ENCODE measurements at places on chromosomes 2 and 18.

GRCh38 chr2:192165842-192166241 lies 28.9 kb downstream of the TMEFF2 start:
- no peak for DNase-seq

- no peak for DNase-seq
Measured at GRCh38 chr2:64410671-64411070, 43.3 kb upstream of the LGALSL start.

GRCh38 chr2:11998626-11999378 lies 252.4 kb downstream of the LPIN1 start:
- peak; percentile 17 for DNase-seq

- DNase-seq, result no peak
Measured at GRCh38 chr2:236205867-236206645, 37.9 kb upstream of the GBX2 start.

- DNase-seq, result peak; percentile 81
Measured at GRCh38 chr18:54805571-54806334, 22.5 kb upstream of the RAB27B start.

DNA sequence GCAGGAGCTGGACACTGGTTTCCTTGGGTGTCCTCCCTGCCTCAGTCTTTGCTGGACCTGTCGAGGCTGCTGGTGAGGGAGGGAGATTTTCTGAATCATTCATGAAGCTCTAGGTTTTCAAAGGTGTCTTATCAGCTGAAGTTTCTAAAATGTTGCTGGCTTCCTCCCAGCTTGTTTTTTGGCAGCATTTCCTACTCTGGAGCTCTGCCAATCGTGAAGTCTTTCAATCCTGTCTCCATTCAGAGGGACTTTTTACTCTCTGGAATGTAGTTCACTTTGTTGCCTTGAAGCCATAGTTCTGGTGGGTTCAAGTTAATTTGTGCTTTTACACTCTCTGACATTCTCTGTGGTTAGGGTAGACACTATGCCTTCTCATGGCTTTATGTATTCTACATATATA lies 23.9 kb downstream of the SNTG2 start:
- DNase-seq, result no peak

GRCh38 chr18:34281722-34282121 lies 57.0 kb upstream of the NOL4 start:
- DNase-seq, result no peak

DNA sequence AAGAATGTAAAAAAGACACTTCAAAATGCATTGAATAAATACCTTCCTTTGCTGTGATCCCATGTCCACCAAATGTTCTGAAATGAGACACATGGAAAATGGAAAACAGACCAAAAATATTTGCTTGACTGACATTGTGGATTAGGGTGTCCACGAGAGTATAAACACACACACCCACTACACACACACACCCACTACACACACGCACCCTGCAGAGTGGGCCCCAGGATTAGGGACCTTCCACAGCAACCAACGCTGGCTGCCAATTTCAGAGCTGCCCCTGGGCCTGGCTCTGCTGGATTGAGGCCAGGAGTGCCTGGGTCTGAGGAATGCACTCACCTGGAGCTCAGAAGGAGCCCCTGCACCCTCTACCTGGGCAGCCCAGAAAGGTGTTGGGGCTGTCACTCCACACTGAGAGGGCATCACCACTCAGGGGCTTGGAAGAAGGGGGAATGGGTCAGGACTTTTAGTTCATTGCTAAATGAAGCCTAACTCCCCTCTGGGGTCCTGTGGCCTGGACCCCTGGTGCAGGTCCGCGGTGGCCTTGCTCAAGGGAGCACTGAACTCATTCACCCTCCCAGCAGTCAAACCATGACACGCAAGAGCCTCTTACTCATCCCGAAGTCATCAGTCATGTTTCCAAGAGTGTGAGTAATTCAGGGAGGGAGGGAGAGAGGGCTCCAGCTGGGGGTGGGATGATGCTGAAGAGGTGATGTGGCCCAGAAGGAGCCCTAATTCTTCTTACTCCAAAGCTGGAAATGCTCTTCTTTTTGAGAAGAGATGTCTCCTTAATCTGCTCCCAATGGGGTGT lies 50.2 kb upstream of the PLB1 start:
- DNase-seq, result peak; percentile 98

GRCh38 chr2:30232801-30233130 lies 1.4 kb downstream of the LBH start:
- DNase-seq, result no peak

DNA sequence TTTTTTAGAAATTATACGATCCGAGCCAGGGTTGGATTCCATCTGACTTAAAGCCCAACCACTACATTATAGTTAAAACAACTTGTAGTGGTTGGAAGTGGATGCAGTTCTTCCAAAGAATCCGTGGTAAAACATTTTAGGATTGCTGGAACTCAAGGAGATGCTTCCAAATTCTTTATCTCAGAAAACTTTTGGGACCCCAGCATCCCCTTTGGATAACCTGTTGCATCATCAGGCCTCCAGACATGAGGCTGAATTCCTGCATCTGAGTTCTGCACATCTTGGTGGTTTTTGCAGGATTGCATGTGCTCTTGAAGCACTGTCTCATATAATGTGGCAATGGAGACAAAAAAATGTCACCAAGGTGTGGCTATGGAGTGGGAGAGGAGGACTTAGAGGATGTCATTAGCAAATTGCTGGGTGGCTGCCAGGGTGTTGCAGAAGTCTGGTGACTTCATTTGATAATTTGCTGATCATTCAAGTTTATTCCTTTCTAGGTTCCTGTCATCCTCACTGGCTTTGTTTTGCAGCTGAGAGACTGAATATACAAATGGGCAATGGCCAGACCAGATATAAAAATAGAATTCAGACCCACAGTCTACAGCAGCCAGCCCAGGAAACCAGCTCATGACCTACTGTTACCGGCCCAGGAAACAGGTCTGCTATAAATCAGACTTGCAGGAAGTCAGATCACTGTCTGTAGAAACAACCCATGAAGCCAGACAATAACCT lies 207.7 kb downstream of the BCL2 start:
- no peak for DNase-seq

DNA sequence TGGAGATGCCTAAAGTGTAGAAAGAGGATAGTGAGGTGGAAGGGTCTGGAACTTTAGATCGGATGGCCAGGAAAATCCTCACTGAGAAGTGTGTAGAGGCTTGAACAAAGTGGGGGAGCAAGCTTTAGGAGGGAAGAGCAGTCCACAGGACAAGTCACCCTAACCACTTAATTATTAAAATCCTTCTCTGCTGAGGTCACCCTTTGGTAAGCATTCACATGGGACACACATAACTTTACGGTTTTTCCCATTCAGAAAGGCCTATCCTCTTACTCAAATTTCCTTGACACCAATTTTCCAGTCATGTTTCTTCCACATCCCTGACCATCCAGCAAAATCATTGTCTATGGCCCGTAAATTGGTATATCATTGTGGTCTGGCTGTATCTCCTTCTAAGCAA lies 31.0 kb upstream of the ZEB2 start:
- DNase-seq, result no peak

DNA sequence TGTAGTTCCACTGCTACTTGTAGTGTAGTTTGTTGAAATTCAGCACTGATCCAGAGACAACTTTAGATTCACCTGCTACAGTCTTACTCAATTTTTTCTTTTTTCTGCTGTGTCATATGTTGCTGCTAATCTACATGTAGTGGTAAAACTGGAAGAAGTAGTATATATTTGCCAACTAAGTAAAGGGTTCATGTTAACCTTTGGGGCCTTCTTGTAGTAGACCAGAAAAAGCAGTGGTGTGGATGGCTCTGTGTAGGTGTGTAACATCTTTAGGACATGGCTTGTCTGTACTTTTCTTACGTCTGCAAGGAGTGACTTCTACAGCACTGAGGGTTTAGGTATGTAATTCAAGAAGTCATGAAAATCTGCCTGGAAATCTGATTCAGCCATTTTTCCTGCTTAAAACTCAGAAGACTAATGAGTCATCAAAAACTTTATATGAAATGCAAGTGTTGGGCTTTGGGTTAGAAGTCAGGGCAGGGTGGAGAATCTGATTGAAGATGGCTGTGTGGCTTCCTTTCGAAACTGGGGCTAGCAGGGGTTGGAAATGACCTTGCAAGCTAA lies 8.4 kb downstream of the PTPRM start:
- DNase-seq, result peak; percentile 83

DNA sequence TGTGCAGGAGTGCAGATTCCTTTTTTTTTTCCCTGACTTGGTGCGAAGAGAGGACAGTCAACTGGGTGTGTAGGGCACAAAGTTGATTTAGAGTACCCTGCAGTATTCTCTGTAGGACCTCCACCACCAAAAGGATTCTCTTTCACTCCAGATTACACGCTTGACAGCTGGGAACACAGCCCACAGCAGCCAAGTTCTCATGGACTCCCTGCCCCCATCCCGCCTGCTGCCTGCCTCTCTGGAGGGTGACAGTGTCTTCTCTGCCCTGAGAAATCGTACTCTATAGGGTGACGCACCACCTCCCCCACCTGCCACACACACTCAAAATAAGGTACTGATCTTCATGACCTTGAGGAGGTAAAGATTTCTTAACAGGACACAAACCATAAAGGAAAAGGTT lies 26.6 kb upstream of the IHH start:
- no peak for DNase-seq

GRCh38 chr2:126902859-126903258 lies 4.2 kb downstream of the TEX51 start:
- DNase-seq, result no peak

GRCh38 chr18:69257861-69258458 lies 142.7 kb upstream of the DOK6 start:
- peak; percentile 28 for DNase-seq

- DNase-seq, result no peak
Measured at GRCh38 chr2:29262681-29263260, 147.6 kb downstream of the CLIP4 start.

- peak; percentile 41 for DNase-seq
Measured at GRCh38 chr2:119366161-119366648, 429 bp downstream of the C2orf76 start.

Measured in PC-3 (cell line).